ENCODE measurements at places on chromosomes 16 and 17. TPM values are rescaled to one million over a fixed set of nuclear protein-coding genes. Genes with fewer than 3 reads are reported as not detected.

The SNAI3 gene
- 0.78 TPM for polyA plus RNA-seq

DNA sequence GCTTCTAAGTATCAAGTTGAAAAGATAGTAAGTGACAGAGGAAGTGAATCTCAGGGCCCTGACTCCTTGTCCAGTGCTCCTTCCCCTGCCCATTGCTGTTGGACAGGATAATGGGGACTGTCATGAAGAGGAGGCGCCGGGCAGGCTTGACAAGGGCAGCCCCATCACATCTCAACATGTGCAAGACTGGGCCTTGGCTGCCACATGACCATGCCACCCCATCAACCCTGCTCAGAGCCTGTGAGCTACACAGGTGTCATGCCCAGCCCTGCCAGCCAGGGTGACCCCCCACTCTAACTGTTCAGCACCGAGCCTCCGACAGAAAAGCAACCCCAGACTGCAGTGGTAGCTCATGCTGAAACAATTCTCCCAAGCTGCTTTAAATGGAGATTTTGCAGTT, 171.6 kb downstream of the C16orf78 start:
- no peak for DNase-seq

The KRTAP4-1 gene
- not detected for polyA plus RNA-seq

DNA sequence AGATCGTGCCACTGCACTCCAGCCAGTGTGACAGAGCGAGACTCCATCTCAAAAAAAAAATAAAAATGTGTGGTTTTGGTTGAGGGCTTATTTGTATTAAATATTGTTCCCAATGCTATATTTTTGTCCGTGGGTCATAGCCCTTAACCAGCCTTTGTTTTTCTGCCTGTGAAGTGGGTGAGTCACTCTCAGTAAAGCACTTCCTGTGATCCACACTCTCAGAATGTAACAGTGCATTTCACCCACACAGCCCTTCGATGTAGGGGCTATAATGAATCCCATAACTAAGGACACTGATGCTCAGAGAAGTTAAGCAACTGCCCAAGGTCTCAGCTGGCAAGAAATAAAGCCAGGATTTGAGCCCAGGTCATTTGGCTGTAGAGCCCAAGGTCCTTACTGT, 34.7 kb upstream of the POLR3E start:
- no peak for DNase-seq

DNA sequence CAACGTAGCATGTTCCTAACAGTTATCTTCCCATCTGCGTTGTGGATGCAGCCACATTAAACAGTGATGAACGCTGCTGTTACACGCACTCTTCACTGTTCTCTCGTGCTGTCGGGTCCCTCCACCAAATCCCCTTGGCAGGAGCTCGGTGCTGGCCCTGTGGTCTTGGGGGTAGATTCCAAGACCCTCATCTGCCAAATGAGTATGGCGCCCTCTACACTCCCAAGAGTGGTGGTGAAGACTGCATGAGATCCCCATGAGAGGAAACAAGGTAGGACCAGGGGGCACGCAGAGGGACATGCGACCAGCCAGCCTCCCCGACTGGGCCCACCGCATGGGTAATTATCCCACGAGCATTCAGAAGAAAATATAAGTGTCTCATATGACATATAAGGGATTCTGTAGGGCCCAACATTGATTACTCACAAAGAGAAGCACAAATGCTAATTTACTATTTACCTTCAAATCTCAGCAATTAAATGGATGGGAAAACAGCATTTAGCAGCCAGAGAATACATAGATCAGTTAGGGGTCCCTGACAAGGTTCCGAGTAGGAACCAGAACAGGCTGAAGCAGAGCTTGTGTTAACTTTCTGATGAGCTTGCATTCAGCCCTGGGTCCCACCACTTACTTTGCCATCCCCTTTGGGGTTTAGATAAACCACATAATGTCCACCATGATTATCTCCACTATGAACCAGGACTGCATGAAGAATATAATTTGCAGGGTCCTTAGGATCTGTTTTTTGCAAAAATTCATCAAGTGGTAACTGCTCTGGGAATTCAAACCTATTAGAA, 23.8 kb downstream of the LITAFD start:
- DNase-seq: no peak

GRCh38 chr17:79164408-79164807, 89.8 kb downstream of the ENGASE start:
- no peak for DNase-seq

DNA sequence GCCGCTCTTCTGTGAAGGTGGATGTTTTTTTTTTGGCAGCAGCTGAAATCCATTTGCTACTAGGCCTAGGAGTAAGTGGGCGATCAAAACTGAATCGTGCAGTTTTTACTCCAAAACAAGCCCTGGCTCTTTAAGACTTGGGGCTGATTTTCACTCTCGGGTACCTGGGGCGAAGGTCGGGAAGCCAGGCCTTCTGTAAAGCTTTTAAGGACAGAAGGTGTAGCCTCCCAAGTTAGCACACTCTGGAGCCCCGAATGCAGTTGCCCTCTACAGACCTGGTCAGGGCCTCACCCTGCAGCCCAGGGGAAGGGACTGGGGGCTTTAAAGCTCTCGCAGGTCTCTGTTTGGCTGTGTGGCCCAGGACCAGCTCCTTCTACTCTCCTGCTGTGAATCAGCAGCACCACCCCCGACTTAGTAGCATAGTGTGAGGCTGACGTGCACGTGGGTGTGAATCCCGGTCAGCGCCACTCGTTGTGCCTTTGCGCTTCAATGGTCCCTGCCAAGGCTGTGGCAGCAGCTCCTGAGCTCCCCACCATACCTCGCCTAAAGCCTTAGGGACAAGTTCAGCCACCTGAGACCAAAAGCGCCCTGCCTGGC, 49.9 kb downstream of the TMEM235 start:
- DNase-seq: no peak

DNA sequence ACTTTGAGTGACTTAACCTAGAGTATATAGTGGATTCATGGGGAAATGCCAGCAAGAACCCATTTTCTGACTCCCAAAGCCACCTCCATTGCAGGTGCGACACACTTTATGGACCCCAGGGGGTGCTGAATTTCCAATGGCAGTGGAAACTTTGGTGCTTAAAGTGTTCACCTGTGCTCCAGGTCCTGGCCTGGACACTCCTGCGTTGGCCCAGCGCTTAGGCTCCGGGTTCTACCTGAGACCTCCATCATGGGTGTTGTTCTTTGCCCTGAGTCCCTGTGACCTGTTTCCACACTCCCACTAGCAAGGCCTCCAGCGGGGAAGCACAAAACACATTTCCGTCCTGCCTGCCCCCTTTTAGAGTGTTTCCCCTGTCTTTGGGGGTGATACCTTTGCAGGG, 3.0 kb downstream of the CCNF start:
- no peak for DNase-seq

The KRTAP4-4 gene
- polyA plus RNA-seq: not detected

The KCNJ12 gene
- polyA plus RNA-seq: 6.8 TPM

The CFAP97D1 gene
- polyA plus RNA-seq: 0.04 TPM

DNA sequence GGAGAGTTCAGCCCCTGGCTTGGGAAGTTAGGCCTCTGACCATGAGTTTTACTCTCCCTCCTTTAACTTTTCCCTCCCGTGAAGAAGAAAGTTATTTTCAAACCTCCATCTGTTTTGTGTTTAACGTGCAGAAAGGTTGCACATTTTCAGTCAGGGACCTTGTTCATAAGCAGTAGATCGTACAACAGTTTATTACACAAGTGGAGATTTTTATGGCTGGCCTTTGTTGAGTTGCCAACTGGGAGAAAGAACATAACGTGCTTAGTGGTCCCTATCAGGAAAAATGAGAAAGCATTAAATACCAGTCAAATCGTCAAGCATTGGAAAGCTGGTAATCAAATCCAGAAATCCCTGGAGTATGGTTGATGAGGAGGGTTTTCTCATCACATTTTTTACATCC, 117.9 kb upstream of the MYOCD start:
- no peak for DNase-seq

- DNase-seq: no peak
Observed at GRCh38 chr16:83233153-83233552, 574.6 kb upstream of the HSBP1 start.

The PMFBP1 gene
- 7.6 TPM for polyA plus RNA-seq

The MFSD6L gene
- polyA plus RNA-seq: 3.6 TPM

GRCh38 chr17:12987120-12987519, 30.7 kb downstream of the ELAC2 start:
- DNase-seq: no peak

The RHBDL1 gene
- 0.84 TPM for polyA plus RNA-seq

The NKD1 gene
- 10.6 TPM for polyA plus RNA-seq

The CACNA1H gene
- polyA plus RNA-seq: 20.3 TPM

The ANKFN1 gene
- polyA plus RNA-seq: 1.4 TPM

Measured in renal cortex interstitium (tissue), 15 donors.